ENCODE measurements at places on chromosomes 7 and 10. TPM values are rescaled to one million over a fixed set of nuclear protein-coding genes. Genes with fewer than 3 reads are reported as not detected.

The TRIL gene
- total RNA-seq = 2.3 TPM

The BTBD16 gene
- not detected for total RNA-seq

The AGMO gene
- 0.35 TPM for total RNA-seq

The AUTS2 gene
- total RNA-seq = 5.2 TPM

The PRKG1 gene
- total RNA-seq = 28.2 TPM

The GBX1 gene
- 2.7 TPM for total RNA-seq

The FAM149B1 gene
- 12.9 TPM for total RNA-seq

The UBTD1 gene
- 26.7 TPM for total RNA-seq

The PRPS1L1 gene
- total RNA-seq = not detected

The ZNF425 gene
- total RNA-seq = 0.38 TPM

The TUBB8 gene
- not detected for total RNA-seq

- DNase-seq = no peak
Observed at GRCh38 chr10:11647676-11648075, 36.2 kb upstream of the USP6NL start.

- DNase-seq = no peak
Observed at GRCh38 chr10:29389493-29389892, 100.6 kb downstream of the LYZL1 start.

DNA sequence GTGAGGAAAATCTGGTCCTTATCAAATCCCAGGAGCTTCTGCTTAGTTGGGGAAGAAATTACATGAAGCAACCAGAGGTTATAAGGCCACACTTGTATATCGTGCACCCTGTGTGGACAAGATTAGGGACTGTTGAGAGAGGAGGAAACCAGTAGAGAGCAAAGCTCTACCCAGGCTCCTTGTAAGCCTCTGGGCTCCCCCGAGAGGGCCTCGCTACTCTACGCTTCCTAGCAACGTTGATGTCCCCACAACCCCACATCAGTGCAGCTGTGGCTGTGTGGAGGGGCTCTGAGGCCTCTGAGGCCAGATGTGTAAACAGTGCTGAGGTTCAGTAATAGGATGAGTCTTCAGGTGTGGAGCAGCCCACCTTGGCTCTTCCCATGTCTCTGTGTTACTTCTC lies 16.0 kb downstream of the HIF1AN start:
- no peak for DNase-seq

DNA sequence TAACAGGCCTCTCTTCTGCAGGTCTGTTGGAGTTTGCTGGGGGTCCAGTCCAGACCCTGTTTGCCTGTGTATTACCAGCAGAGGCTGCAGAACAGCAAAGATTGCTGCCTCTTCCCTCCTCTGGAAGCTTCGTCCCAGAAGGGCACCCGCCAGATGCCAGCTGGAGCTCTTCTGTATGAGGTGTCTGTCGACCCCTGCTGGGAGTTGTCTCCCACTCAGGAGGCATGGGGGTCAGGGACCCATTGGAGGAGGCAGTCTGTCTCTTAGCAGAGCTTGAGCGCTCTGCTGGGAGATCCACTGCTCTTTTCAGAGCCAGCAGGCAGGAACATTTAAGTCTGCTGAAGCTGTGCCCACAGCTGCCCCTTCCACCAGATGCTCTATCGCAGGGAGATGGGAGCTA lies 361.1 kb upstream of the NRP1 start:
- DNase-seq = no peak

GRCh38 chr7:38374507-38374906 lies 101.1 kb upstream of the TARP start:
- no peak for DNase-seq

DNA sequence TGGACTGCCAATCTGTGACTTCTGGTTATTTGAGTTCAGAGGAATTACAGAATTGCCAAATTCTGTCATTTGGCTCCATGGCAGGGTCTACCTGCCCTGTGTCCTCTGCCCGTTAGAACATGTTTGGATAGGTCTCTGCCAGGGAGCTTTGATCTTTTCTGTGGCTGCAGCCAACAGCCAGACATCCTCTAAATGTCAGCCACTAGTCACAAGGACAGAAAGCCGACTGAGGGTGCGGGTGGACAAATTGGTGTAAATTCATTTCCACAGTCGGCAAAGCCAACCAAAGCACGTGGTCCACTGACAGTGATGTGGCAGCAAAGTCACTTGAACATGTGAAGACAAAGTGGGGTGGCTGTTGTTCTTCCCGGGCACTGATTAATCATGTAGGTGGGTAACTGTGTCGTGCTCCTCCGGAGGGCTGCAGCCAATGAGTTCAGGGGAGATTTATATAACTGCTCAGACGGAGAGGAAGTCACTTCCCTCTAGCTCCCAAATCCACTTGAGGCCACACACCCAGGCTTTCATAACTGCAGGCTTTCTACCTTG lies 26.7 kb upstream of the CAMK1D start:
- no peak for DNase-seq

DNA sequence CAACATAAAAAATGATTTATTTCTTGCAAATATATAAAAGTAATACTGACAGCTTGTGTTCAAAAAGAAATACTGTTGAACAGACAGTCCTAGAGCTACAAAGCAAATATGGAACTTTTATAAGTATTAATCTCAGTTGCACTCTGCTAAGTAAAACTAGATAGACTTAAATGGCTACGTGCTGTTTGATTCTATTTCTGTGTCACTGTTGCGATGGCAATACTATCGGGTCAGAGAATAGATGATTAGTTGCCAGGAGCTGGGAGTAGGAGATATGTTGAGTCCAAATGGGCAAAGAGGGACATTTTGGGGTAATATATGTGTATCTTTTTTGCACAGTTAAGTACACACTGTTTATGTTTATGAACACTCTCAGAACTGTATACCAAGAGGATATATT lies 41.1 kb upstream of the VWDE start:
- no peak for DNase-seq

DNA sequence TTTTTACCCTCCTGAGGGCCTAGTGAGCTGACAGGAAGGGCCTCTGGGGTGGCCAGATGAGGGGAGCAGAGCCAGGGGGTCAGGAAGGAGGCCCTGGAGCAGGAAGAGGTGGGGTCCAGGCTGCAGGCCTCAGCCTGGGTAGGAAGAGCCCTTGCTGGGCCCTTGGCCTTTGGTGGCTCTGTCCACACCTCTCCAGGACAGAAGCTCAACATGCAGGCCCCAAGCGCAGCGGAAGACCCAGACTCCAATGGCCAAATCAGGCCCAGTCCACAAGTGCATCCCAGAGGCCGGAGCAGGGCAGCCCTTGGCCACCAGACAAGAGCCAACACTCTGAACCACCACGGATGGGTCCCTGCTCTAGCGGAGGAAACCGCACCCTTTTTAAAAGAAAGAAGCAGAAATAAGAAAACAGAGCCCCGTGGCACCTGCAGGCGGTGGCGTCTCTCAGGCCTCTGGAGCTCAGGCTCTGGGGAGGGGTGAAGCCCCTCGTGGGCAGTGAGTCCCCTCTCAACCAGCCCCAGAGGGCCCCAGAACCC lies 52.8 kb downstream of the FOXL3 start:
- DNase-seq = no peak

DNA sequence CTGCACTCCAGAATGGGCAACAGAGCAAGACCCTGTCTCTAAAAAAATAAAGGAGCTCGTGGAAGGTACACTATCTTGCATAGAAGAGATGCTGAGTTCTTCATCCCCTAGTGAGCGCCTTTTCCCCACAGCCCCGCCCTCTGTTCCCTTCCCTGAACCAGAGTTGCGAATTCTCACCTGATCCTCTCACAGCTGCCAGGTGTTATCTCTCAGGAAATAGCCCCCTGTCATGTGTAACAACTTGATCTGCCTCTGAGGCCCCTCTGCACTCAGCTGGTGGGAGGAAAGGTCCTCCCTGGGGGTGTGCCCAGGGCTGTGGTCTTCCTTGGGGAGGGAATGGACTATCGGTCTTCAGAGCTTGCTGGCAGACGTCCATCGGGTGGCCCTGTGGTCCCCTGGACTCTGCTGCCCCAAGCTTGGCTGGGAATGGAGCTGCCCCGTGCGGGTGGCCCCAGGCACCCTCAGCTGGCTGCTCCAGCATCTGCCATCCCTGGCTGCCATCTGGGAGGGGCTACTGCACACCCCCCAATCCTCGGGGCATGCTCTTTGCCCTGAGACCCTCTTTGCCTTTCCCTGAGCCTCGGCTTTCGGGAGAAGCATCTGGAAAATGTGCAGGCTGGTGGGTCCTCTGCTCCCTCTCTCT lies 21.7 kb upstream of the BNIP3 start:
- no peak for DNase-seq

- DNase-seq = peak; percentile 23
Observed at GRCh38 chr7:157499121-157499834, 162.5 kb downstream of the DNAJB6 start.

GRCh38 chr7:88111954-88112471 lies 107.8 kb downstream of the SRI start:
- DNase-seq = no peak

GRCh38 chr7:88545663-88546062 lies 213.8 kb upstream of the ZNF804B start:
- no peak for DNase-seq

DNA sequence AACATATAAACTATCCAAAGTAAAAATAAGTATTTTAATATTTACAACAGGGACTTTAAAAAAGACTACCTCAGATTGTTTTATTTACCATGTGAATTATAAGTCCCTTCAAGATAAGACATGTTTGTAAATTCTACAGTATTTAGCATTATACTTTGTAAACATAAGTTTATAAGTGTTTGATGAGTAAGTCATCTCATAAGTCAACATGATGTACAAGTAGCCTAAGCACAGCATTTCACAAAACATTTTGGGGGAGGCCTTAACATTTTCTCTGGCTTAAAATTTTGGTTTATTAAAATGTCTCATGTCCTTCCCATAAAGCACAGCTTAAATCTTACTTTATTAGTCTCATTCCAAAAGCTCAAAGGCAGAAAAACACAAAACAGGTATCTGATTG lies 15.4 kb downstream of the EPC1 start:
- no peak for DNase-seq

GRCh38 chr7:29163854-29164253 lies 17.5 kb upstream of the CPVL start:
- DNase-seq = no peak

DNA sequence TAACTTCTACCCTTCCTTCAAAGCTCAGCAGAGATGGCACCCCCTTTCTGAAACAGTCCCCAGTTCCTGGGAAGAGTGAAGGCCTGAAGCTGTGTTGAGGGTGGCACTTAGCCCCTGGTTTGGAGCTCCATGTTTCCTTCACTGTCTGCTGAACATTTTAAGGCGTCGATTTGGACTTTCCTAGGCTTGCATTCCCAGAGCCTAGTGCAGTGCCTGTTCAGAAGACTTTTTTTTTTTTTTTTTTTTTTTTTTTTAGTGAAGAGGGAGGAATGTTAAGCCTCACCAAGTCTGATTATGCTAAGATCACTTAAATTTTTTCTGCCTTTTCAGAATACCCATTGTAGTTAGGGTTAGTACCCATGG lies 97.0 kb downstream of the PFKFB3 start:
- no peak for DNase-seq

DNA sequence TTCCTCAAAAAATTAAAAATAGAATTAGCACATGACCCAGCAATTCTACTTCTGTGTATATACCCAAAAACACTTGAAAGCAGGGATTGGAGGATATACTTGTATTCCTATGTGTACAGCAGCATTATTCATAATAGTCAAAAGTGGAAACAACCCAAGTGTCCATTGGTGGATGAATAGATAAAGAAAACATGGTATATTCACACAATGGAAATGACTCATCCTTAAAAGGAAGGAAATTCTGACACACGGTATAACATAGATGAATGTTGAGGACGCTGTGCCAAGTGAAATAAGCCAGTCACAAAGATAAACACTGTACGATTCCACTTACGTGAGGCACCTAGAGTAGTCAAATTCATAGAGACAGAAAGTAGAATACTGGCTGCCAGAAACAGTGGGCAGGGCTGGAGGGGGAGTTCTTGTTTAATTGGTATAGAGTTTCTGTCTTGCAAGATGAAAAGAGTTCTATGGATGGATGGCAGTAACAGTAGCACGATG lies 26.6 kb upstream of the KAT6B start:
- no peak for DNase-seq

DNA sequence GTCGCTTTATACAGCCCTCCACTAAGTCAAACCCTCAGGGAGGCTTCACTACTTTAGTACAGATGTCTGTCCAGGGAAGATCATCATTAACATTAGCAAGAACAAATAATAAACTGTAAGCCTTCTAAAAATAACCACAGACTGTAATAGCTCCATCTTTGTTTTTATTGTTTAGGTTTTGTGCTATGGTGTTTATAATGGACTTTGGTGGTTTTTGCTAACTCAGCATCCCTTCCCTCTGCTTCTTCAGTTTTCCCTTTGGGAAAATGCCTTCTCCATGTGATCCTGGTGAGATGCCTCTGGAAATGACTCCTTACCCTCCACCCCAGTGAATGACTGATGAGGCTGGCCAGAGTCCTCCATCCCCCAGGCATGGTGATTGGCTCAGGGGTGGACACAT lies 131.3 kb downstream of the ICA1 start:
- no peak for DNase-seq
